ENCODE measurements at places on chromosomes 6 and 20. TPM values are rescaled to one million over a fixed set of nuclear protein-coding genes. Genes with fewer than 3 reads are reported as not detected.

RIPPLY2 gene
- total RNA-seq, result 0.46 TPM

SMIM8 gene
- total RNA-seq, result 2.3 TPM

LIN28B gene
- total RNA-seq, result 1.3 TPM

SSTR4 gene
- 0.43 TPM for total RNA-seq

MLN gene
- not detected for total RNA-seq

RWDD1 gene
- total RNA-seq, result 31.6 TPM

LAMA5 gene
- 400 TPM for total RNA-seq

GRM1 gene
- total RNA-seq, result not detected

ALDH5A1 gene
- total RNA-seq, result 6.7 TPM

SUPT3H gene
- total RNA-seq, result 4.6 TPM

ELOVL4 gene
- 1.6 TPM for total RNA-seq

RPS18 gene
- 2,159 TPM for total RNA-seq

LY6G6D gene
- not detected for total RNA-seq

CD83 gene
- total RNA-seq, result 2.4 TPM
